Testis (tissue), 5 donors: ENCODE measurements at places on chromosomes 4 and X. TPM values are rescaled to one million over a fixed set of nuclear protein-coding genes. Genes with fewer than 3 reads are reported as not detected.

DNA sequence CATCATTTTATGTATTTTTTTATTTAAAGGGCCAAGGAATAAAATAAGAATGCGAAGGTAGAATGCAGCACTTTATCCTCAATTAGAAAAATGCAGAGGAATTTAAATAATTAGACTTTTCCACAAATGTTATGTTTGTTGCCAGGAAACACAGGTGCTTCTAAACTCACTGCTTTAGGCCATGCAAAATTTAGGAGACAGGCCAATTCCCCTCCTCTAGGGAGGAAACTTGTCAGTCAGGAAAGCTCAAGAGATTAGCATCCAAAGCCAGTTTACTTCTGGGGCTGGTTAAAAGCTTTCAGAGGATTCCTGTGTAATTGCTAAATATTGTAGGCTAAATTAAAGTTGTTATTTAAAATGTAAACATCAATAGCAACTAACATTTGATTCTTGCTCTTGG, 124.5 kb downstream of the DMD start:
- DNase-seq, result no peak

The AFF2 gene
- polyA plus RNA-seq, result 4.7 TPM

The ATP2B3 gene
- 0.73 TPM for polyA plus RNA-seq

- no peak for DNase-seq
Observed at GRCh38 chr4:10605031-10605430, 79.5 kb downstream of the CLNK start.

GRCh38 chr4:110636680-110637407, 14.0 kb upstream of the PITX2 start:
- DNase-seq, result no peak

The PCDH19 gene
- polyA plus RNA-seq, result 1.9 TPM

- DNase-seq, result peak; percentile 31
Observed at GRCh38 chr4:40548256-40548655, 81.4 kb downstream of the RBM47 start.

GRCh38 chrX:720250-720649, 89.7 kb downstream of the SHOX start:
- DNase-seq, result no peak

- no peak for DNase-seq
Observed at GRCh38 chr4:148288448-148288847, 153.8 kb downstream of the NR3C2 start.

The AADAT gene
- polyA plus RNA-seq, result 9.3 TPM

- DNase-seq, result no peak
Observed at GRCh38 chrX:151621422-151621821, 57.9 kb downstream of the PASD1 start.

The KLHL4 gene
- polyA plus RNA-seq, result 11.7 TPM

DNA sequence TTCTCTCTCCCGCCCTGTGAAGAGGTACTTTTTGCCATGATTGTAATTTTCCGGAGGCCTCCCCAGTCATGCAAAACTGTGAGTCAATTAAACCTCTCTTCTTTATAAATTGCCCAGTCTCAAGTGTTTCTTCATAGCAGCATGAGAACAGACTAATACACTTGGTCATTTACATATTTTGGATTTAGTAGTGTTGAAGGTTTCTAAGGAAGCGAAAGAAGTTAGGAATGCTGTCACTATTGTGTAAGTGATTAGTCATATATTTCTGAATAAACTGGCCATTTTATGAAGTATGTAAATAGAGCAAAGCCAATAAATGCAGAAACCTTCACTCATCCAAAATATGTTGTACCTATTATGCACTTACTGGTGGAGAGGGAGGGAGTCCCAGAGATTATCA, 34.4 kb upstream of the GK2 start:
- no peak for DNase-seq

DNA sequence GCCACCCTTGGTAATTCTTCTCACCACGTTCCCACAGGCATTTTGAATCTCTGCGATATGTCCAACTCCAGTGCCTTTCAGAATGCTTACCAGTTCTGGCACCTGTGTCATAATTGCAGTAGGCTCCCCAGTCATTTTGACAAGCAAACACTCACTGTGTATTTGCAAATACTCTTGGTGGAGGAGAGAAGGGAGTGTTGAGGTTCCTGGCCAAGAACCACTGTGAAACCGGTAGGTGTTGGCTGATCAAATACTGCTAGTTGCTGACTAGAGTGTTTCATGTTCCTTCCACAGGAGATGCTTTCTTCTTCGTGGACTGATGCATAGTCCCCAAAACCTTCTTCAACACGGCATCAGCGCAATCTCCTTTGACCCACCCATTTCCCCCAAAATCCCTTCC, 16.0 kb upstream of the NLGN4X start:
- DNase-seq, result no peak

DNA sequence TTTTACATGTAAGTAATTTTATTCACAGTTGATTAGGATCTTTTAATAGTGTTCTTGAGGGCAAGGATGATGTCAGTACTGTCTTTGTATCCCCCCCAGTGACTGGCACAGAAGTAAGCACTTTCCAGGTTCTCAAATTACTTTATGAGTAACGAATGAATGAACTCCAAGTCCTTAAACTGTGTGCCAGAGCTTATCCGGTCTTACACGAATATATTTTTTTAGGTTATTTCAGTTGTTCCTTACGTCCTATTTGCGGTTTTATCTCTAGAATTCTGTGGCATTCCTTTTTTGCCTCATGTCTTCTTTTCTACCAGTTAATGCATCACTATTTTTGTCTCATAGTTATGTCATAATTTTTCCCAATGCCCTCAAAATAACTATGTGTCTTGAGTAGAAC, 106.9 kb upstream of the MID1IP1 start:
- no peak for DNase-seq

- DNase-seq, result no peak
Observed at GRCh38 chrX:120015145-120016067, 62.1 kb downstream of the RHOXF2B start.

The NSD2 gene
- polyA plus RNA-seq, result 108 TPM

The P2RY10 gene
- polyA plus RNA-seq, result 0.46 TPM

DNA sequence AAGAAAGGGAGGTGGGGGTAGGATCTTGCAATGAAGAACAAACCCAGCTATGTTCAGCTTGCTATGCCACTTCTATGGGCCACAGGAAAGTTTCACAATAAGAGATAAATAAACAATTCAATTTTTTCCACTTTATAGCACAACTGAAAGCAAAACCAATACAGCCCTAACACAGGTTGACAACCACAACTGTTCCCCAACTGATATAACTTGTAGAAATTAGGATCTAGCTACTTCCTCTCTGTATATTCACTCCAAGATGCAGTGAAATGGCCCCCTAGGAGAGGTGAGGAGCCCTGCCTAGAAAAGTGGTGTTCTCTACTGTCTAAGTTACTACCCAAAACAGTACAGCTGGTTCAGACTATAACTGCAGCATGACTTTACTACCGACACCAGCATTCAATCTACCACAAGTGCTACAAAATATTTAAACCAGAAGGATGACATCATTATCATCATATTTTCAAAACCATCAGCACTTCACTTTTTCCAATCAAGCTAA, 77.0 kb downstream of the FBXW7 start:
- DNase-seq, result no peak

DNA sequence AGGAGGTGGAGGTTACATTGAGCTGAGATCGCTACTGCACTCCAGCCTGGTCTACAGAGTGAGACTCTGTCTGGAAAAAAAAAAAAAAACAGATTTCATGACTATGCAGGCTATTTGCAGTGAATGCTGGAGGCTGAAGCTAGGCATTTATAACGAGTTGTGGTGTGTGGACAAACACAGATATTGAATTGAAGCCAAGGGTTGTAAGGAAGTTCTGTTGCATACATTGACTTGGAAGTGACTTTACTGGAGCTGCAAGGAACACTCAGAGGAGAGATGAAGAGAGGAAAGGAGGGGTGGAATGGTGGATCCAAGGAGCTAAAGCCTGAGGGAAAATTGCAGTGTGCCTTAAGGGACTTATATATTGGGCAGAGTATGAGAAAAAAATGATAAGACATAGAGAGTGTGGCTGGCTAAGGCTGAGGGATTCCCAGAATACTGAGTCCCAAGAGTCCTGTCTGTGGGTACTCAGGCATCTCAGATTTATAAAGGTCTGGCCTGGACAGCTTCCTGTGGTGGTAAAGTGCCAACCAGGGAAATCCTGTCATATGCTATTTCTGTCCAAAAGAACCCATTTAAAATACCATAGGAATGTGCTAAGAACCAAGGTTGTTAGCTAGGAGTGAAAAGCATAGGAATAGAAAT, 87.8 kb upstream of the GUCY1A1 start:
- no peak for DNase-seq

The RFC1 gene
- 26.9 TPM for polyA plus RNA-seq

The GPC4 gene
- polyA plus RNA-seq, result 17.8 TPM

The SULT1E1 gene
- not detected for polyA plus RNA-seq

DNA sequence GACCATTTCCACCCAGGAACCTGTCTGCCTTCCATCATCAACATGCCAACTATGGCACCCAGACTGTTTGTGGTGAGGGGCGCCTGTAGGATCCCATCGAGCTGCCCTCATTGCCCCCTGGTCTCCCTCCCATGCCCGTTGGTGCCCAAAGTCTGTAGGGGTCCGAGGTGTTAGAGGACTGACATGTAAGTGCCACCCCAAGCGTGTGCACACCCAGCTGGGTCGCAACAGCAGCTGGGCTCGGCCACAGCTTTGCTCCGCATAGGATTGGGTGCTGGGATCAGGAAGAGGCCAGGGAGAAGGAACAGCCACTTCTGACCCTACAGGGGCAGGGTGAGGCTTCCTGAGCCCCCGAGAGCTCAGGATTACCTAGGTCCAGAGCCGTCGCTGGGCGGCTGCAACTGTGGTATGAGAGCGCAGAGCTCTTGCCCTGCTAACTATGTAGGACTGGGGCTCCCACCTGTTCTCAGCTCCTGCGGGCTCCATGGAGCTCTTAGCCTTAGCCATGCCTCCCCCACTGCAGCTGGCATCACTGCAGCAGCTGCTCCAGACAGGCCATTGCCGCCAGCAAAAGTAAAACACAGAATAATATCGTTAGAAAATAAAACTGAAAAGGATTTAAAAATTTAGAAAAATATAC, 1160.3 kb downstream of the FSTL5 start:
- DNase-seq, result no peak
